ENCODE measurements at places on chromosomes 5 and 9.
A peak's percentile ranks its signal among the peaks of the same experiment; 100 is the strongest.

GRCh38 chr9:38277601-38278200, 114.8 kb upstream of the ALDH1B1 start:
- no peak for DNase-seq

DNA sequence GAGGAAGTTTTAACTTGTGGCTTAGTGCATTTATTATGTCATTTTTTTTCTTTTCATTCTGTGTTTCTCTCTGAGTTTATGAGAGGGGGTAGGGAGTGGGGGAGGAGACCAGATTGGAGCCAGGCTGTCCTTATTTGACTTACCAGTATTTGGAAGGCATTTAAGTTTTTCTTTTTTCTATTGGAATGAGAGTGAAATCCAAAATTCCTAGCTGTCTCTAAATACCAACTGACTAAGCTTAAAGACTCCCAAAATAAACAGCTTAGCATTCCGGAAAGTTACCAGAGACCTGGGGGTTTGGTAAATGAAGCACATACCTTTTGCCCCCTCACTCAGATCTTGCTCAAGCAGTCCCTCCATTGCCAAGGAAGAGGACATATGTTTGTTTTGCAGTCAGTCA, 581.9 kb upstream of the BRINP1 start:
- no peak for DNase-seq

DNA sequence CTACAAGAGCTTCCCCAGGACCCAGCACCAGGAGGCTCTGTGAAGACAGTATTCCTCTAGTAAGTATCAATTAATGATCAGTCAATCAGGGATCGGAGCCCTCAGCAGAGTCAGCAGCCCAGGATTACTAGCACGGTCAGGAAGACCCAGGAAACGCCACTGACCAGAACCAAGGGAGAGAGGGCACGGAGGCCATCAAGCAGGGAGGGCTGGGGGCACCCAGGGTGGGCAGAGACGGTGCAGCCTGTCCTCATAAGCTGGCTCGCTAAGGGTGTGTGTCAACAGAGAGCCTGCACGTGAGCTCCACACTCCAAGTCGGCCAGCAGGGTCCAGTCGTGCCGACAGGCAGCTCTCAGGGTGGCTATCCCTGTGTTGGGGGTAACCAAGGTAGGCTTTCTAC, 29.0 kb downstream of the VAV2 start:
- DNase-seq, result no peak

GRCh38 chr5:152838241-152838786, 433.2 kb upstream of the NMUR2 start:
- peak; percentile 2 for DNase-seq

GRCh38 chr5:180330810-180331646, 22.1 kb downstream of the GFPT2 start:
- DNase-seq, result no peak

DNA sequence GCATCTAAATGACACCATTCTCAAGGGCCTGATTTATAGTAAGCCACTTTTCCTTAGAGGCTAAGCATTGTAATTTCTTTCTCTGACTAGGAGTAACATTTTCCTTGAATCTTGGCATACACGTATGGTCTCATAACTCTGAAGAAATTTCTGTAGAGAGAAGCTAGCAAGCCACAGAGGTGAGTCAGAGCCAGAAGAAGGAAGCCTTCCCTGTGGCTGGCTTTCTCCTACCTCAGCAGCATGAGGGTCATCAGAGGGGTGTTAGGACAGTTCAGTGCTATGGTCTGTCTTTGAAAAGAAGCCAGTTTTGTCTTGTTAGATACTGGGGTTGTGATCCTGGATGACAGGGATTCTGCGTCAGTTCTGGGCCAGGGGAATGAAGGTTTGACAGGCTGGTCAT, 3.2 kb downstream of the SNX30 start:
- DNase-seq, result no peak

- no peak for DNase-seq
Measured at GRCh38 chr9:112621018-112621655, 96.8 kb downstream of the INIP start.

- no peak for DNase-seq
Measured at GRCh38 chr5:89350684-89351083, 467.7 kb upstream of the MEF2C start.

- DNase-seq, result peak; percentile 6
Measured at GRCh38 chr5:123450640-123451039, 27.4 kb upstream of the CEP120 start.

DNA sequence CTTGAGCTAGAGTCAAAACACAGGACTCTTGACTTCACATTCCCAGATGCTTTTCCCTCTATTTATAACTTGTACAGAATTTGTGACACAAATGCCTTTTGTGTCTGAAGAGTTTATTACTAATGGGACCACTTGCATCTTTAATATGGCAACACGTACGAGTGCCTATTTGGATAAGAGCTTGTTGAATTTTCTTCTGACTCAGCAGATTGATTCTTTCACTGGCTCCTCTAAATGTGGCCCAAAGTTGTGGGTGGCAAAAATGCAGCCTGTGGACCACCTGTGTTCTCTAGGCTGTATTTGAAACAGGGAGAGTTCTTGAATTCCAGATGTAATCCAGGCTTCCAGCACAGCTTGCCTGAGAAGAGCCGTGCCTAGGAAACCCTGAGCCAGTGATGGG, 34.1 kb upstream of the ERCC6L2 start:
- no peak for DNase-seq

Measured in cerebellar cortex (tissue), 1 donor.